Effector memory CD8-positive, alpha-beta T cell (primary cell): ENCODE measurements at places on chromosomes 5 and 9.
A peak's percentile ranks its signal among the peaks of the same experiment; 100 is the strongest.

GRCh38 chr5:134113902-134114875 lies at the start of gene TCF7:
Gene TCF7, plus strand, starts transcription at chr5:134114681. Its CDS starts 226 bp downstream, at chr5:134114907.
- H3K4me1 ChIP-seq = peaks cover 46% of the 10 kb centered on the region
- no peaks in the 10 kb centered on the region for H3K27me3 ChIP-seq
- peak within 1 kb of the TSS; percentile 95 for H3K27ac ChIP-seq
- peak; percentile 74 for DNase-seq
- H3K36me3 ChIP-seq = peaks cover 70% of the 10 kb centered on the region
- H3K4me3 ChIP-seq = peak within 1 kb of the TSS; percentile 87

DNA sequence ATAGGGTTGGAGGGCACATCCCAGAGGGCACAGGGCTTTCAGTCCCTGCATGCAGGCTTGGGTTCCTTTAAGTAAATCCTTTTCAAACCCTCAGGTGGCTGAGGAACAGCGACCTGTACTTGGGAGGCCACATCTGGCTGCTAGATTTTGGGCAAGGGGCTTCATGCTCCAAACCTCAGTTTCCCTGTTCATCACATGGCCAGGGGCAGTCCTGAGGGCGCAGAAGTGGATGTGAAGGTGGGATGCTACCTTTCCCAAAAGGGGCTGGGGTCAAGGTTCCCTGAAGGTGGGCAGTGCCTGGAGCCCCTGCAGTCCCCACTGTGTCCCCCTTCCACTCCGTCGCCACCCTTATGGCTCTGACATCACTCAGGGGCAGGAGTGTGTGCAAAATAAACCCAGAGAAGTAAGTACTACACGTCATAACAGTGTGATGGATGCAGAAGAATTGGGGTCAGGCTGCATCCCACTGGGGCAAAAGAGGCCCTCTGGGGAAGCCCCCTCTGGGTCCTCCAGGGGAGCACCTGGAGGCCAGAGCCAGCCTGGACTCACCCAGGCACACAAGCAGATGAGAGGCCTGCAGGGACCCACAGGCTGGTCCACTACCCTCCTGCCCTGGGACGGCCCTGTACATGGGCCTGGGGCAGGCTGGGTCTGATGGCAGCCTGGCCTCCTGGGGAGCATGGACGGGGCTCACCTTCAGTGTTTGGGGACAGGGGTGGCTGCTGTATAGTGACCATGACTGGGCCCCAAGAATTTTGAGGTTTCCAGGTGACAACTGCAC lies 1.9 kb upstream of the CARD19 start:
- peak overlapping the region; percentile 82 for H3K4me3 ChIP-seq
- peaks cover 24% of the 10 kb centered on the region for H3K36me3 ChIP-seq
- peaks cover 45% of the 10 kb centered on the region for H3K4me1 ChIP-seq
- no peak for DNase-seq

- no peaks in the 10 kb centered on the region for H3K27me3 ChIP-seq
- H3K4me3 ChIP-seq = no peak overlapping the region
- H3K36me3 ChIP-seq = no peaks in the 10 kb centered on the region
- DNase-seq = no peak
- no peak overlapping the region for H3K27ac ChIP-seq
- H3K4me1 ChIP-seq = no peaks in the 10 kb centered on the region
These were observed 1030.0 kb downstream of the CDH12 start for GRCh38 chr5:21823076-21823574.

- H3K27me3 ChIP-seq = no peaks in the 10 kb centered on the region
- no peak for DNase-seq
- no peak overlapping the region for H3K27ac ChIP-seq
- H3K36me3 ChIP-seq = peaks cover 7% of the 10 kb centered on the region
- no peak overlapping the region for H3K4me3 ChIP-seq
- H3K4me1 ChIP-seq = peaks cover 18% of the 10 kb centered on the region
These were observed 93.3 kb downstream of the MELK start for GRCh38 chr9:36665921-36666431.

GRCh38 chr5:43221502-43221901 lies 29.5 kb downstream of the NIM1K start:
- H3K4me3 ChIP-seq = no peak overlapping the region
- H3K27ac ChIP-seq = no peak overlapping the region
- DNase-seq = no peak

DNA sequence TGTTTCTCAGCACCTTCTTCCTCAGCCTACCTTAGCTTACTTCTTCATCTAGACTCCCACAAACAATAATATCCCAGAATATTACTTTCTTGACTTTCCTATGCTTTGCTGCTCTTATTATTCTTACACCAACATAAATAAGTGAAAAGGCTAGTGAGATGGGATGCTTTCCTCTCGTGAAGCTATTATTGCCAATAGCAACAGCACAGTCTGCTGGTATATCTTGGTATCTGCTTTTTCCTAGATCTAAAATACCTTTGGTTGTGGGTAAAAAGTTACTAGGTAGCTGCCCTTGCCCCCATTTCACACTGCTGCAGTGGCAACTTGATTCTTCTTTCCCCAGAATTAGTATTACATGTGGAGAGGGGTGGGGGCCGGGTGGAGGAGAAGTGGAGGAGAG lies 26.1 kb upstream of the GLIPR2 start:
- no peak overlapping the region for H3K27ac ChIP-seq
- H3K4me3 ChIP-seq = no peak overlapping the region
- peaks cover 5% of the 10 kb centered on the region for H3K36me3 ChIP-seq
- no peak for DNase-seq
- H3K27me3 ChIP-seq = no peaks in the 10 kb centered on the region

DNA sequence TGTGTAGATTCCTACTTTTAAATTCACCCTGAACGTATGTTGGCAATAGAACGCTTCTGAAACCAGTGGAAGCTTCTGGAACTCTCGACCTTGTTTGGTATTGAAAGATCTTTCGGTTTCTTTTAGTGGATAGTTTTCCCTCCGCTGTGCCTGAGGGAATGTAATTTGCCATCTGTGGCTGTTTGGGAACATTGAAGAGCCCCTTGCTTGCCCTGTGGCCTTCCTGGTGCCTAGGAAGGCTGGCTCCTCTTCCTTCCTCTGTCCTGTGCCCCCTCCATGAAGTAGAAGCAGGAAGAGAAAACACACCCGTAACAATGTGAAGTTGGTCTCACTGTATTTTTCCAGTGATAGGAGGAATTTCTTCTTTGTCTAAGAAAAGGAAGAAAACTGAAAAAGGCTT lies 274.3 kb downstream of the AOPEP start:
- H3K4me1 ChIP-seq = peaks cover 5% of the 10 kb centered on the region
- H3K4me3 ChIP-seq = no peak overlapping the region
- H3K36me3 ChIP-seq = no peaks in the 10 kb centered on the region
- DNase-seq = no peak
- peaks cover 68% of the 10 kb centered on the region for H3K27me3 ChIP-seq

GRCh38 chr9:27019589-27019988 lies 14.1 kb upstream of the LRRC19 start:
- DNase-seq = no peak
- no peaks in the 10 kb centered on the region for H3K4me1 ChIP-seq
- H3K36me3 ChIP-seq = peaks cover 4% of the 10 kb centered on the region
- no peak overlapping the region for H3K4me3 ChIP-seq
- no peaks in the 10 kb centered on the region for H3K27me3 ChIP-seq

- no peaks in the 10 kb centered on the region for H3K27me3 ChIP-seq
- peaks cover 67% of the 10 kb centered on the region for H3K36me3 ChIP-seq
- peaks cover 25% of the 10 kb centered on the region for H3K4me1 ChIP-seq
- no peak for DNase-seq
- no peak overlapping the region for H3K27ac ChIP-seq
- H3K4me3 ChIP-seq = no peak overlapping the region
These were observed 9.8 kb downstream of the SECISBP2 start for GRCh38 chr9:89328064-89328463.

- H3K36me3 ChIP-seq = no peaks in the 10 kb centered on the region
- no peak for DNase-seq
- no peak overlapping the region for H3K27ac ChIP-seq
- H3K4me1 ChIP-seq = no peaks in the 10 kb centered on the region
These were observed 37.0 kb upstream of the OSMR start for GRCh38 chr5:38808666-38809343.

DNA sequence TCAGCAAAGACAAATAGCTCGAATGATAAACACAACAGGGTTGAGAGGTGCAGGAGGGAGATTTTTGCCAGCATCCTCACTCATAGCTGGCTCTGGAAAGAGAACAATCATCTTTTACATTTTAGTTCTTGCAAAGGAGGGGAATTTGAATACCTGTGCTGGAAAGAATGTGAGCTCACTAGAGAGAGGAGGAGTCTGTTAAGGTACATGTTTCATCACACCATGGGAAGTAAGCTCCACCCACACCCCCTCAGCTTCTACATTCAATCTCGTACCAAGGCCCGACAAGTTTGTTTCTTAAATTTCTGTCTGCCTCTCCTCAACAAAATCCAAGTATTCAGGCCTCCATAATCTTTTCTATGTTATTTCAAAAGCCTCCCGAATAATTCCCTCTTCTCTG lies 254.6 kb downstream of the BRINP1 start:
- H3K27me3 ChIP-seq = no peaks in the 10 kb centered on the region
- no peak for DNase-seq
- H3K36me3 ChIP-seq = no peaks in the 10 kb centered on the region
- H3K4me1 ChIP-seq = no peaks in the 10 kb centered on the region

DNA sequence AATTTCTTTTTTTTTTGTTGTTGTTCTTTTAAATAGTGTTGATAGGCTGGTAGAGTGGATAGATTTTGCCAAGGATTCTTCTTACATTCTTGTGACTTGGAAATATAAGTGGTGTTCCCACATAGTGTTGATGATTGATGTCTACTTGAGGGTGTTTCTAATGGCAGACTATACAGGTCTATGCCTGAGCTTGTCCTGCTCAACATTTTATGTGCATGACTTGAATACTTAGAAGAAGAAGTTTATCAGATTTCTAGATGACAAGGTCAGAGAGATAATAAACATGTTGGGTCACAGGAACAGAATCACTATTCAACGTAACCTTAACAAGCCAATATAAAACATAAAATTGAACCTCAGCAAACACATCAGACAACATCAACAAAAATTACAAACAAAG lies 24.2 kb downstream of the XRCC4 start:
- no peaks in the 10 kb centered on the region for H3K36me3 ChIP-seq
- no peak for DNase-seq
- H3K4me1 ChIP-seq = no peaks in the 10 kb centered on the region
- H3K4me3 ChIP-seq = no peak overlapping the region
- H3K27me3 ChIP-seq = no peaks in the 10 kb centered on the region
- no peak overlapping the region for H3K27ac ChIP-seq

- no peak overlapping the region for H3K4me3 ChIP-seq
- no peaks in the 10 kb centered on the region for H3K36me3 ChIP-seq
- no peak overlapping the region for H3K27ac ChIP-seq
- no peak for DNase-seq
- no peaks in the 10 kb centered on the region for H3K4me1 ChIP-seq
- H3K27me3 ChIP-seq = no peaks in the 10 kb centered on the region
These were observed 970.9 kb downstream of the CDH12 start for GRCh38 chr5:21882074-21882745.

GRCh38 chr9:116555119-116555518 lies 132.0 kb upstream of the TRIM32 start:
- no peaks in the 10 kb centered on the region for H3K27me3 ChIP-seq
- H3K27ac ChIP-seq = no peak overlapping the region
- H3K36me3 ChIP-seq = no peaks in the 10 kb centered on the region
- no peak overlapping the region for H3K4me3 ChIP-seq
- DNase-seq = no peak

GRCh38 chr9:130932255-130933079 lies 6.6 kb downstream of the FIBCD1 start:
- H3K4me1 ChIP-seq = peaks cover 5% of the 10 kb centered on the region
- DNase-seq = no peak
- no peak overlapping the region for H3K27ac ChIP-seq
- H3K36me3 ChIP-seq = peaks cover 3% of the 10 kb centered on the region
- H3K4me3 ChIP-seq = no peak overlapping the region

DNA sequence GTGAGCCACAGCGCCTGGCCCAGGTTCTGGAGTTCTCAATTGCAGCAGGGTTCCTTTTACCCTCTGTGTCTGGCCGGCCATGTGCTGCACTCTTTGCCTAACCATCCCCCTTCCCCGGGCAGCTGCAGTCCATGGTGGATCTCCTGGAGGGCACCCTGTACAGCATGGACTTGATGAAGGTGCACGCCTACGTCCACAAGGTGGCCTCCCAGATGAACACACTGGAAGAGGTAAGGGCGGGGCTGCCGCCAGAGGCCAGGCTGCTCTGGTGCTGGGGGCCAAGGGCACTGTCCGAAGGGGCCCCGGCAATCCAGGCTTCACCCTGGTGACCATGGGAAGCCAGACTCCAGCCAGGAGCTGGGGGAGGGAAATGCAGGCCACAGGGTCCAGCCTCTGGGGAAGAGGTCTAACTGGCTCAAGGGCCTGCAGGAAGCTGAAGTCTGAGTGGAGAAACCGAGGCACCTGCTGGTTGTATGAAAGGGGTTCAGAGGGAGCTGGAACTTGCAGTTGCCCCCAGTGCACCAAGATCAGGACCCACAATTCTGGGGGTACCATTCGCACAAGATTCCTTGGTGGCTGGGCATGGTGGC lies 18.1 kb downstream of the OLFML2A start:
- H3K4me3 ChIP-seq = no peak overlapping the region
- no peak overlapping the region for H3K27ac ChIP-seq
- no peaks in the 10 kb centered on the region for H3K4me1 ChIP-seq
- DNase-seq = no peak

GRCh38 chr5:71658916-71659662 lies 60.0 kb upstream of the CARTPT start:
- peaks cover 27% of the 10 kb centered on the region for H3K36me3 ChIP-seq
- H3K27ac ChIP-seq = no peak overlapping the region
- no peak for DNase-seq
- H3K4me1 ChIP-seq = no peaks in the 10 kb centered on the region
- H3K4me3 ChIP-seq = no peak overlapping the region

DNA sequence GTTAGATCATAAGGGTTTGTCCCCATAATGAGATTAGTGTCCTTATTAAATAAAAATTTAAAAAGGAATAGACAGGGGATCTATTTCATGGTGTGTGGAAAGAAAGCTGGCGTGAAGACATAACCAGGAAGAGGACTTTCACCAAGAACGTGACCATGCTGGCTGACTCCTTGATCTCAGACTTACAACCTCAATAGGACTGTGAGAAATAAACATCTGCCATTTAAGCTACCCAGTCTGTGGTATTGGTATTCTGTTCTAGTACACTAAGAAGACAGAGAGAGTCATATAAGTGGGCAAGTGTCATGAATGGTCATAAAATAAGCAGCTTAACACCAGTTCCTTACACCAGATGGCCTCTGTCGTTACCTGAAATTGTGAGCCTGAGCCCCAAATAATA lies 259.4 kb upstream of the CCNG1 start:
- no peak for DNase-seq
- H3K27ac ChIP-seq = no peak overlapping the region
- H3K36me3 ChIP-seq = no peaks in the 10 kb centered on the region
- no peaks in the 10 kb centered on the region for H3K27me3 ChIP-seq
- H3K4me1 ChIP-seq = no peaks in the 10 kb centered on the region
- H3K4me3 ChIP-seq = no peak overlapping the region

DNA sequence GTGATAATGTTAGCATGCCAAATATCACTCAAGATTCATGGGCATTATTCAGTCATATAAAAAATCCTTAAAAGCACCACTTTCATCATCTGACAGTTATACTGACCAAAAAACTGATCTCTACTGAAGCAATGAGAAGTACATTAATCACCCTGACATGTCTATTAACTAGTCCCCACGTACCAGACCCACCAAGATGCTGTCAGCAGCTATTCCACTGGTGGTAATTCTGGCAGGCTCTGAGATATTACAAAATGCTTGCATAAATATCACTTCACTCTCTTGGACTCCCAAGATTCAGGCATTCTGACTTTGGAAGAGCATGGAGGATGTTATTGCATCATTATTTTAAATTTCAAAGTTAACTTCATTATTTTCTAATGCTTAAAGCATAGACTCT lies 717.0 kb downstream of the DNAH5 start:
- H3K36me3 ChIP-seq = no peaks in the 10 kb centered on the region
- H3K4me1 ChIP-seq = no peaks in the 10 kb centered on the region
- no peak overlapping the region for H3K4me3 ChIP-seq

GRCh38 chr5:150401076-150401375 lies 11.7 kb downstream of the CD74 start:
- H3K36me3 ChIP-seq = peaks cover 100% of the 10 kb centered on the region
- no peaks in the 10 kb centered on the region for H3K27me3 ChIP-seq
- DNase-seq = no peak
